ENCODE measurements at places on chromosomes 6 and 20.

DNA sequence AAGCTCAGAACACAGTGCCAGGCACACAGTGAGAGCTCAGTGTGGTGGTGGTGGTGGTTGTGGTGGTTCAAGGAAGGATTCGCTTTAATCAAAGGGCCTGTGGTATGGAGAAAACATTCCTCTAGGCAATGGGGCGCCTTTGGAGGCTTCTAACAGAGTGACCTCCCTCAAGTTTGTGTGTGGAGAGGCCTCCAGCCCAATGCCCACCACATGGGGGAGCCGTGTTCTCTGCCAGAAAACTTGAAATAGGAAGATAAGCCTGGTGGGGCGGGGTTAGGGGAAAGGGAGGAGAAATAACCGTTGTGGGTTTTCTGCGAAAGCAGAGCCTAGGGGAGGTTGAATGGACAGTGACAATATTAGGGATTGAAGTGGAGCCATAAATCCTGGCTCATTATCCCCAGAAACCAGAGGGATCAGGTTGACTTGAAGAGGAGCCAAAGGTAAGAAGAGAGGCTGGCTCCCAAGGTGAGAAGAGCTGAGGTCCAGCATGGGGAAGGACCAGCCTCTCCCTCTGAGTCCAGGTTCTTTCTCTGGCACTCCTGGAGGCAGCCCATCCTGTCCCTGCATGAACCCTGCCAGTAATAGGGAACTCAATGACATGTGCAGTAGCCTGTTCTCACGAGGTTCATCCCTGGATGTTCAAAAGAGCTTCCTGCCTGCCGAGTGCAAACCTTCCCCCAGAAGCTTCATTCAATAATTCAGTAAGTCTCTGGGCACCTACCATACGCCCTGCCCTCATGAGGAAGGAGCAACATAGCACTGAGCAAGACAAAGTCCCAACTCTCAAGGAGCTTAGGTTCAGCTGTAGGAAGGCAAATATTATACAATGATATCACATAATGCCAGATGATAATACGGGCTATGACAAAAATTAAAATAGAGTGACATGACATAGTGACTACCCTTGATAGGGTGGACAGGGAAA is 51.4 kb downstream of the TGM2 start:
- no peak for DNase-seq

DNA sequence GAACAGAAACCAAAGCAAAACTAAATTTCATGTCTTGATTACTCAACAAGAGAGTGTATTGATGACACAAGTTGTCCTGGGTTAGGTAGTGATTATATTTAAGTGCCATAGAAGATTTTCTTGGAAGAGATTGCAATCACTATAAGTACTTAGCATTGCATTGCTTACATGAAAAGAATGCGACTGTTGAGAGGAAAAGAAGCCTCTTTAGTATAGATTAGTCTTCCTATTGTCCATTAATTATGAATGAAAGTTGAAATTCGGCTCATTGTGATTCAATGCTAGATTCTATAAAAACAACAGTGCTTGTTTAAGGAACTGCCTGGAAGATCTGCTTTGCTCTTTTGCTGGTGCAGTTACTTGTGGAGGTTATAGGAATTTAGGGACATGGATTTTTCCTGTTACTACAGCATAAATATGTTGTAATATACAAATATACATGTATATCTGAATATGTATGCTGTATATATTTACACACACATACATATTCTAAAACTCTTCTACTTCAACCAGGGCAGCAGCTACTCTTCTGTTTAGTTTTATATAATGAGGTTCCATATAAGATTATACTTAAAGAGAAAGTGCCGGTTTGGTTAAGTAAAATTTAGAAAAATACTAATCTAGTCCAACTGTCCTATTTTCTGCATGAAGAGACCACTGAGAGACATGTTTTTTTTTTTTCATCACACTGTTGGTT is 796.3 kb downstream of the KIF16B start:
- no peak for DNase-seq

DNA sequence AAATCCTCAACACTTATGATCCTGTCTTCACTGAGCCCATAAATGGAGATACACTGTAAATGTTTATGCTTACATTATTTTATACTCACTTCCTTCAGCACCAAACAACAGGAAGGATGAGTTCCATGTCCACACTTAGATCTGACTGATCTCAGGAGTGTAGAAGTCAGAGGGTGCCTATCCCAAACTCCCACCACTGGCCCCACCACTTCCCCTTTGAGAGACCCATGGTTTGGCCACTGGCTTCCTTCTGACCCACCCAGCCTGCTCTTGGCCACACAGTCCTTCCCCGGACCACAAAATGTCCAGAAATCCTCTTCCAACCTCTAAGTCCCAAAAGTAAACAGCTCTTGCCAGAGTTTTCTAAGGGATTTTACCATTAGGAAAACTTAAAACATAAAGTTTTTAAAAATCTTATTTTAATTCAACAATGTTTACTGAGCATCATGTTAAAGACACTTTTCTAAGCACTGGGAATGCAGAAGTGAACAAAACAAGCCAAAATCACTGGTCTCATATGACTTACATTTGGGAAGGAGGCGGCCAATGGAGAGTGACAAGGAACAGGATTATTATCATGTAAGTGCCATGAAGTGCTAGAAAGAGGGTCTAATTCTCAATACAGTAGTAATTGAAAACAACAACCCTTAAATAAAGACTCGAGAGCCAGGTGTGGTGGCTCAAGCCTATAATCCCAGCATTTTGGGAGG is 103.8 kb downstream of the NRSN1 start:
- no peak for DNase-seq

DNA sequence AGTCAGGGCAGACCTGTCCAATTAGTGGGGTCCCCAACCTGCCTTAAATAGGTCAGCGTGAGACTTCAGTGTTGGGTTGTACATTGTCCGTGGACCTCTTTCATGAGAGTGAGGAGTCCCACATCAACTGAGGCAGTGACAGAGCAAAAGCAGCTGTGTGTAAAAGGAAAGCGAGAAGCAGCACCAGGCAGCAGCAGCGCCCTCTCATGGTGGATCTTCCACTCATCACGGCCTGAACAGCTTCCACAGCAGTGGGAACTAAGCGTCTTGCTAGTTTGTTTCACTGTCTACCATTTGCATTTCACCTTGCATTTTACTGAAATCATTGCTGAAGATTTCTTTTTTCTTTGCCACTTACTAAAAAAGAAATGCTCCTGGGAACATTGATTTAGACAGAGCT is 333.8 kb downstream of the PKHD1 start:
- no peak for DNase-seq

Data from NCI-H1694 (cell line).